ENCODE measurements at places on chromosomes 6 and 20.

DNA sequence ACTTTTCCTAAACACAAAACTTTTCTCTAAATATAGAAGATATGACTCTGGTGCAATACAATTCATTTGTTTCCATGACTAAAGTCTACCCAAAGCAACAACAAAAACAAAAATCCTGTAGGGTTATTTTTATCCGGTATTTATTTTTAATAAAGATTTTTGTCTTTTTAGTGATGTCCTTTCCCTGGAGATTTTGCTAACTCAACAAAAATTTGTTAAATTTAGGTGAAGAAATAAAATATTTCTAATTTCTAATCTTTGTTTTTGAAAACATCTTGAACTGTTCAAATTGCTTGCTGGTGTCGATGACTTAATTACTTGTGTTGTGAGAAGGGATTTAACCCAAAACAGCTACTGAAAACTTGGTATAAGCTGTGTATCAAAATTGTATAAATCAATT lies 741.8 kb downstream of the HDGFL1 start:
- DNase-seq, result no peak

DNA sequence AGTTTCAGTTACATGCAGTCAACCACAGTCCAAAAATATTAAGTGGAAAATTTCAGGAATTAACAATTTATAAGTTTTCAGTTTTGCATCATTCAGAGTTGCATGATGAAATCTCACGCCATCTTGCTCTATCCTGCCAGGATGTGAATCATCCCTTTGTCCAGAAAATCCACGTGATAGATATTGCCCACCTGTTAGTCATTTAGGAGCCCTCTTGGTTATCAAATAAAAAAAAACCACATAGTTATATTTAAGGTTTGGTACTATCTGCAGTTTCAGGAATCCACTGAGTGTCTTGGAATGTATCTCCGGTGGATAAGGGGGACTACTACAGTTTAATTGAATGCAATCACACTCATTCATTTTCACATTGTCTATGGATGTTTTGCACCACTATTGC lies 1249.0 kb upstream of the CITED2 start:
- DNase-seq, result no peak

DNA sequence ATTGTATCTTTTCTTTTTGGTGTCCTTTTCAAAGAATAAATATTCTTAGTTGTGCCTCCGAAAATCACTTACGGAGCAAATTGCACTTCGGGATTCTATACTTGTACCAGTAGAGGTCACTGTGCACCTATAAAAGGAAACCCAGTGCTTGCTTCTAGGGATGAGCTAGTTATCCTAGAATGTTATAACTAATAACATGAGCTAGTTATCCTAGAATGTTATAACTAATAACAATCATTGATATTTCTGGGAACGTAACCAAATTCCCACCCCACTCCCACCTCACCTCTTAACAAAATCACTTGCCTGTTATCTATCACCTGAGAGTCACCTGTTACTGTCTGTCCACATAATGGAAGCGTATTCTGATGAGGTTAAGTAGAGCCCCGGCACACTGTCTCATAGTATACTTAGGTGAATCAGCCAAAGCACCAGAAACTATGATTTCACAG lies 126.9 kb upstream of the TIAM2 start:
- no peak for DNase-seq

DNA sequence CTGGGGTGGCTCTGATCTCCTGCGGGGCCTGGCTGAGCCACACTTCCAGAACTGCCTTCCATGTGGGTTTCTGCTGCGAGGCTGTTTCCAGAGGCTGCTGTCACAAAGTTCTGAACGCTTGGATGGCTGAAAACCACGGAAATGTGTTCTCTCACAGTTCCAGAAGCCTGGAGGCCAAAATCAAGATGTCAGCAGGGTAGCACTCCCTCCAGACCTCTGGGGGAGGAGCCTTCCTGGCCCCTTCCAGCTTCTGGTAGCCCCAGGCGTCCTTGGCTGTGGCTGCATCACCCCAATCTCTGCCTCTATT lies 23.7 kb upstream of the BMP7 start:
- DNase-seq, result no peak

DNA sequence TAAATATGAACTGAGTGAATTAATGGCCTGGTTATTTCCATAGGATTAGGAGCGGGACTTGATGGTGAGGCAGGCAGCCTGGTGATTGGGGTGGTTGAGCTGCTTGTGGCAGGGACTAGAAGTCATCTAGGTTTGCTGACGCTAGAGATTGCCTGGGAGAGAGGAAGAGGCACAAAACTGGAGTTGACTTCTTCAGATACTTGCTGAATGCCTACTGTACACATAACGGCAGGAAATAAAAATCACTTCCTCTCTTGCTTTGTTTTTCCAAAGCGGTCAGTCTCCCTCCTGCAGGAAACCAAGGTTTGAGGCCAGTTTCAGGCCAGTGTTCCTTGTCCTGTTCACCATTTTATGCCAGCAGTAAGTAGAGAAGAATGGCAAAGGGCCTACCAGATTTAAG lies 36.7 kb upstream of the MYLIP start:
- DNase-seq, result no peak

GRCh38 chr20:22366631-22367030 lies 217.7 kb downstream of the FOXA2 start:
- DNase-seq, result no peak

GRCh38 chr6:32815115-32815514 lies 1.7 kb downstream of the HLA-DOB start:
- DNase-seq, result no peak

GRCh38 chr6:27140999-27141528 lies 106.4 kb upstream of the PRSS16 start:
- DNase-seq, result no peak

GRCh38 chr6:73569121-73569520 lies 48.3 kb upstream of the EEF1A1 start:
- no peak for DNase-seq

- no peak for DNase-seq
These were observed 8.4 kb downstream of the GMDS start for GRCh38 chr6:2237001-2237400.

DNA sequence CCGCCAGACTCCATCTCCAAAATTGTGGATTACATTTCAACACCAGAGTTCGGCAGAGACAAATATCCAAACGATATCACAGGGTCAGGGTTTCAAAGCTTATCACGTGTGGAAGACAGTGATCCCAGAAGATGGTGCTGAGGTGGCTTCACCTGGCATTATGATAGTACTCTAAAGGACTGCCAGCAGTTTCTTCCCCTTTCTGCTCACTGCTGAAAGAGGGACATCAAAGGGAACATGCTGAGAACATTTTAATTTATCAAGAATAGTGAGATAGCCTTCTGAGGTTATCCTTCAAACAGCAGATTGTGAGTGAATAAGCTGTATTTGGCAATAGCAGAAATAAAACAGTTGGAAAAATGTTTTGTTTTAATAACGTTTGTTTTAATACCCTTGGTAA lies 79.7 kb downstream of the FIG4 start:
- no peak for DNase-seq

- DNase-seq, result no peak
These were observed 203.2 kb upstream of the SGK1 start for GRCh38 chr6:134521116-134521501.

- no peak for DNase-seq
These were observed 58.3 kb downstream of the LAMP5 start for GRCh38 chr20:9572670-9573069.

DNA sequence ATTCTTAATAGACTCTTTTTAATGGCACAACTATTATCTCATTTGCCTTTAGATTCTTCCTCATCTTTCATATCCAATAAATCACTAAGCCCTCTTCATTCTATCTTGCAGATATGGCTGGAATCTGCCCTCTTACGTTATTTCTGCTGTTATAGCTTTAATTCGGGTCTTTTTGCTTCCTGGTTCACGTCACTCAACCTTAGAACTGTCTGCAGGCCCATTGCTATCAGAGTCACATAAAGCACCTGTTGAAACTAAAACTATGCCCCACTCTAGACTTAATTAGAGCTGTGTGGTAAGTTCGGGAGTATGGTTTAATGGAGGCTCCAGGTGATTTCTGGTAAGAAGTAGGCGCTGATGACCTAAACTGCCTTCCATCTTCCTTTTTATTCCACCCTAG lies 988 bp downstream of the QRSL1 start:
- no peak for DNase-seq

GRCh38 chr6:136192902-136193301 lies 57.2 kb downstream of the MTFR2 start:
- DNase-seq, result no peak

DNA sequence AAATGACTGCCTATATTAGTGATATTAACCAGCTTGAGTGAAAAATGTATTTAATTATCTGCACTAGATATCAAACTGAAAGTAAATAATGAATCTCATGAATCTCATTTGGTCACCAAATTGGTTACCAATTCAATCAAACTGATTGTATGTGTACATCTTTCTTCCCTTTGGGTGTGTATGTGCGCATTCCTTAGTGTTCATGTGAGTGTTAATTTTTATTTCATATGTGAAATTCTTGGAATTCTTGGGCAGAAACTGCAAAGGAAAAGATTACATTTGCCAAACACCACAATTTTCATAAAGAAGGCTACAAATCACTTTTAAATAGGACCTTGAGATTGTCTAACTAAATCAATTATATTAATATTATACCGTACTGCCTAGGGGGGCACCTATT lies 648.4 kb upstream of the MARCKS start:
- no peak for DNase-seq

DNA sequence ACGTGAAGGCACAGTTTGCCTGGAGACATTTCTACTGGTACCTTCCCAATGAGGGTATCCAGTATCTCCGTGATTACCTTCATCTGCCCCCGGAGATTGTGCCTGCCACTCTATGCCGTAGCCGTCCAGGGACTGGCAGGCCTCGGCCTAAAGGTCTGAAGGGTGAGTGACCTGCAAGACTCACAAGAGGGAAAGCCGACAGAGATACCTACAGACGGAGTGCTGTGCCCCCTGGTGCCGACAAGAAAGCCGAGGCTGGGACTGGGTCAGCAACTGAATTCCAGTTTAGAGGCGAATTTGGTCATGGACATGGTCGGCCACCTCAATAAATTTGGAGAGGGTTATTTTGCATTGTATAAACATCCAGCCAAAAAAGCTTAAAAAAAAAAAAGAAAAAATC lies 420.3 kb upstream of the FLRT3 start:
- peak; percentile 47 for DNase-seq

GRCh38 chr6:129748901-129749748 lies 39.1 kb upstream of the ARHGAP18 start:
- no peak for DNase-seq

GRCh38 chr6:155195903-155196302 lies 67.9 kb upstream of the CLDN20 start:
- peak; percentile 52 for DNase-seq

- DNase-seq, result no peak
These were observed 32.7 kb downstream of the ROS1 start for GRCh38 chr6:117393045-117393444.

GRCh38 chr6:118523216-118523615 lies 24.9 kb upstream of the PLN start:
- no peak for DNase-seq

DNA sequence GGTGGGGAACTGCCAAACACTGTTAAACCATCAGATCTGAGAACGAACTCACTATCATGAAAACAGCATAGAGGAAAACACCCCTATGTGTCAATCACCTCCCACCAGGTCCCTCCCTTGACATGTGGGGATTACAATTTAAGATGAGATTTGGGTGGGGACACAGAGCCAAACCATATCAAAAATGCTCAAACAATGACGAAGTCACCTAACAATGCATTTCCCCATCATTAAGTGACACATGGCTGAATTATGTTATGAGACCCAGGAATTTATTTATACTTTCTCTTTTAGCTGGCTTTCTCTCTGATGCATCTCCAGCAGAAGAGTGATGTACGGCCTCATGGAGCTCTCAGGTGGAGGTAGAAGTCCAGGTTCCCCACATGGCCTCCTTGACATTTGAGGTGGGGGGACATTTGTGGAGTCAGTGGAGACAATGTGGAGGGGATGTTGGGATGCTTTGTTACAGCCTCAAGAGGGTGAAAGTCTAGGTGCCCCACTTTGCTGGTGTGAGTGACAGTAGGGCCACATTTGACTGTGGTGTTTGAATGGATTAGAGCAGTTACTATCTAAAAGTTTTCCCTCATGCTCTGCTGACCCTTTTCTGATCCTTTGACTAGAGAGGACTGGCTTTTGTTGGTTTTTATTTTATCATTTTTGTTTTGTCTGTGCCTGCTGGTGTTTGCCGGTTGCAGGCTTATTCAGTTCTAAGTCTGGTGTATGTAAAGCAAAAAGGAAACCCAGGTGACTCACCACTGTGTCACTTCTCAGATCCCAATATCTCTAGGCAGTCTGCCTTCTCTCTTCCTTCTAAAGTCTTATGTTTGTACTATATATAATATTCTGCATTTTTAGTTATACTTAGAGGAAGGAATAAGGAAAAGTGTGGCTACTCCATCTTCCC lies 18.5 kb upstream of the DCBLD1 start:
- no peak for DNase-seq

GRCh38 chr6:121839896-121840295 lies 404.4 kb downstream of the GJA1 start:
- no peak for DNase-seq

- no peak for DNase-seq
These were observed 53.9 kb upstream of the PRND start for GRCh38 chr20:4667836-4668235.

All from WTC11 (cell line).